ENCODE measurements at places on chromosomes 7 and 10.
A peak's percentile ranks its signal among the peaks of the same experiment; 100 is the strongest.

- DNase-seq, result no peak
Observed at GRCh38 chr7:47576031-47576865, 5.7 kb downstream of the TNS3 start.

- DNase-seq, result no peak
Observed at GRCh38 chr7:26543951-26544350, 252.3 kb downstream of the SNX10 start.

- no peak for DNase-seq
Observed at GRCh38 chr10:88830643-88831268, 20.9 kb downstream of the ANKRD22 start.

DNA sequence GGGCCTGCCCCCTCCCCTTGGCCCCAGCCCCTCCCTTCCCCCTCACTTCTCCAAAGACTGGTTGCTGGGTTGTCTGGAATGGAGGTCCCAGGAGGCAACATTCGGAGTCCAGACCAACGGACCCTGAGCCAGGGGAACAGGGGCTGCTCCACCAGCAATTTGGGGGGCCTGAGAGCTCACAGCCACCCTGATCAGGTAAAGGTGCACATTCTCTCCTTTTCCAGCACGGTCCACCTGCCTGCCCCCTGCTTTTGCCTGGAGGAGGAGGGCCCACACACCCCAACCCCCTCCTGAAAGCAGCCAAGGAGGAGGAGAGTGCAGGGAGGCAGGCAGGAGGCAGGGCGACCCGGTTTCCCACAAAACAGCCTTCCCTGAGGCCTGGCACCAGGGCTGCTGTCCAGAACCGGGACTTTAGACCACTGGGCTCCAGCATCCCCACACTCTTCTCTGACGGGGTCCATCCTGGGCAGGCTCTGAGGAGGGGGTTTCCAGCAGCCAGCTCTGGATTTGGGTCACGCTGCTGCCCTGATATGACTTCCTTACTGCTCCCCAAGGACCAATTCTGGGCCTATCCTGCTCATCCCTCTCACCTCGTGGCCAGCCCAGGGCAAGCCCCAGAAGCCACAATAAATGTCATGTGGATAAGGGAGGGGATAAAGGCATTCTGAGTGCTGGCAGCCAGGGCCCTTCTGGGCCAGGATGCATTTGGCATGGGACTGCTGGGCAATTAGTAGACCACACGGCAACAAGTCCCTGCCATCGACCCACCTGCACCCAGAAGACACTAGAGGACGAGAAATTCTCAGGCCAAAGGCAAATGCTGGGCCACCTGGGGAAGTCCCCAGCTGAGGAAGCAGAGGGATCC is 1.1 kb upstream of the CAMK2B start:
- DNase-seq, result no peak

- DNase-seq, result no peak
Observed at GRCh38 chr10:18202680-18203460, 62.6 kb downstream of the CACNB2 start.

DNA sequence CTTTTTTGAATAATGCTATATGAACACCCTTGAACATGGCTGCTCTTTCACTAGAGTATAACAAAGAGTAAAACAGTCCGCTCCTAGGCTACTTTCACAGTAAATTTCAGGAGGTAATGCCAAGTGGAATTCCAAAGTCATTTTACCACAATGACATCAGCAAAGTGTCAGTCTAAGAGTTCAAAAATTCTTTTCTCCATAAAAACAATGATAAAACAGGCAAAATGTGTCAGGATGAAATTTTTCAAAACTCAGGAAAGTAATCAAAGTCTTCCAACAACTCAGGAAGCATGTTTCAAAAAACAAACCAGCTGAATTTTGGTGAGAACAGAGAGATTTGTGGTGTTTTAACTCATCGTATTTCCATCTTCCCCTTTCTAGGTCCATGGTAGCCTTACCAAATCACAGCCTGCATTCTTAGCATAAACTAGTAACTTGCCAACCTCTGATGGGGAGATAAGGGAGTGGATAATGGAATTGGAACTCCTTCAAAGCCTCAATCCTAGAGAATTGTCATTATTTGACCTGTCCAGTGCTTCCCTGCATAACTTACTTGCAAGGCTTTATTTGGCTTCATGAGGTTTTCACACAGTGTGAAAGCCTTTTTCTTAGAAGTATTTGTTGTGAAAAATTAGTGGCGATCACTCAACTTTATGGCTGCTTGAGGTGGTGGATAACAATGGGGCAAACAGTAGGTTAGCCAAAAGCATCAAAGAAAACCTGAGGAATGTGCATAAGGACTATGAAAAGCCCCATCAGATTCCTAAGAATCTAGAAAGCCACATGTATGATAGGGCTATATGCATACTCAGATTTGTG is 302.7 kb downstream of the HDAC9 start:
- DNase-seq, result no peak

DNA sequence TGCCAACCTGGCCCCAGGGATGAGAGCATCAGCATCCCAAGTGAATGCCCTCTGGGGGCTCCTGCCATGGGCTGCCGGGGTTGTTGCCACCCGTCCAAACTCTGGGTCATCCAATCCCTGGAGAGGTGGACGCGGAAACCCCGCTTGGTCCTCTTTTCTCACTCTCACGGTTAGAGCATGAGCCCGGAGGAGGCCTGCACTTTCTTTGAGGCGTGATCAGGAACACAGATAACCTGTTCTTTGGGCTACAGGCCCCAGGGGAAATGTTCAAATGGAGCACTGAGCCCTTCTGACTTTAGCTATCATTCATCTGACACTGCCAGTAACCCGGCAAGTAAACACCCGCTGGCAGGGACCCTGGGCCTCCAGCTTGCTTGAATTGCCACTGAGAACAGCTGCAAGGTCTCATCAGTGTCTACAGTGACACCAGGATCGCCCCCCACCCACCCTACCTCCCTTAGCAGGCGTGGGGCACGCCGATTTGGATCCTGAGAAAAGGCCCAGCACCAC is 29.4 kb upstream of the SLF2 start:
- DNase-seq, result no peak

DNA sequence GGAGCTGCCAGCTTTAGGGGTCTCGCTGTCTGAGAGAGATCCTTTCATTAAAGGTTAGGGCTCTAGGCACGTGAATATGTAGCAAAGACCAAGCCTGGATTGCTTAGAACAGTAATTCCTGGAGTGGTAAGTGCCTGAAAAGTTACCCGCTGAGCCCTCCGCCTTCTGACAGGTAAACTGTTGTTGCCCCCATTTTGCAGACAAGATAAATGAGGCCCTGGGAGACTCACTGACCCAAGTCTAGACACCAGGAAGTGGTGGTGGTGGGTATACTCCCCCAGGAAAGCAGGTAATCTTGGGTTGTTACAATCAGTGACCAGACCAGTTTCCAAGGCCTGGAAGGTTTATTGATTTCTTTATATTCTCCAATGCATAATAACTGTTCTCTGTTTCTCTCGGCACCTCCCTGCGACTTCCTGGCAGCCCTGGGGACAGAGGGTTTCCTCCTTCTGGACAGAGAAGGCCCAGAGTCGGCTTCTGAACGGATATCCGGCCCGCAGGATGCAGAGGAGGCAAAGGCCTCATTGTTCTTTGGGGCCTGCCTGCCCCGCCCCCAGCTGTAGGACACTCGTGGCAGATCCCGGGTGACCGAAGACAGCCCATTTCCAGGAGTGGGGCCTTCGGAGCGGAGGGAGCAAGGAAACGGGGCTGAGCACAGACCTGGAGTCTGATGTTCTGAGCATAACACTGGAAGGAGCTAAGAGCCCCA is 1.3 kb upstream of the GRK5 start:
- DNase-seq, result no peak

DNA sequence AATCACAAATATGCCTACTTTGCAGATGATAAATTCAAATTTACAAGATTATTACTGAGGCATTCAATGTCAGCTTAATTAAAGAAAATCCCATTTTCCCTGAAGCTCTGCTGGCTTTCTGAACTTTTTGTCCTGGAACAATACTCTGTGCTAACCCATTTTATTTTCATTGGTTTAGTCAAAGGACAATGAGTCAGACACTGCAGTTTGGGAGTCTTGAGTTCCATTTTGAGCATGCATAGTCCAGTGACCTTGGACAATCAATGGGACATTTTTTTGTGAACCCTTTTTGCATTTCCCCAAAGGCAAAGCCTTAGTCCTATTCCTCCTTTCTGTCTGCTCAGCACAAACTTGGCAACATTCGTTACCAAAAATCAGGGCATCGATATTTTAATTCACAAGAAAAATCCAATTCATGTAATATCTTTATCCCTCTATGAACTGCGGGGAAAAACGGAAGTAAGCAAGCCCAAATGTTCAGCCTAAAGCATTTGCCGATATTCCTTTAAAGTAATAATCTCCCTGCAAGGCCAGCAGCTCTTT is 339.8 kb downstream of the RNLS start:
- DNase-seq, result no peak

DNA sequence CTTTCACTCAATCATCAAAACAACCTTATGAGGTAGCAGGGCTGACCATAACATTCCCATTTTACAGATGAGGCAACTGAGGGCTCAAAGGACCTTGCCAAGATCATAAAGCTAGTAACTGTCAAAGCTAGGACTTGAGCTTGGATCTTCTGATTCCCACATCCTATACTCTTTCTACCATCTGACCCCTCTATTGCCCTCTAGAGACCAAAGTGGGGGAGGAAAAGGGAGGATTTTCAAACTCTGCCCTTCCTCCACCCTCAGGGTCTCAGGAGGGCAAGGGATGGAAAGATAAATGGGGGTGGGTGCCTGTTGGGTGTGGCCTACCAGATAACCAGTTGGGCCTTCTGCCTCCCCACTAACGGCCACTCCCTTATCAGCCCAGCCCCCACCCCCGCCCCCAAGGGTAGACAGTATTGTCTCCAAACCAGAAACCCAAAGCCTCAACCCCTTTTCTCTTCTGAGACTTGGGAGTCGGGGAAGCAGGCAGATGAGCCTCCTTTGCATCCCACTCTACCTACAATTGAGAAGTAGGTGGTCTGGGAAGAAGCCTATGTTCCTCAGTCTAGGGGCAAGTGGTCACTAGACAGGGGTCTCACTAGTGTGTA is 7.9 kb downstream of the LDB1 start:
- DNase-seq, result no peak

DNA sequence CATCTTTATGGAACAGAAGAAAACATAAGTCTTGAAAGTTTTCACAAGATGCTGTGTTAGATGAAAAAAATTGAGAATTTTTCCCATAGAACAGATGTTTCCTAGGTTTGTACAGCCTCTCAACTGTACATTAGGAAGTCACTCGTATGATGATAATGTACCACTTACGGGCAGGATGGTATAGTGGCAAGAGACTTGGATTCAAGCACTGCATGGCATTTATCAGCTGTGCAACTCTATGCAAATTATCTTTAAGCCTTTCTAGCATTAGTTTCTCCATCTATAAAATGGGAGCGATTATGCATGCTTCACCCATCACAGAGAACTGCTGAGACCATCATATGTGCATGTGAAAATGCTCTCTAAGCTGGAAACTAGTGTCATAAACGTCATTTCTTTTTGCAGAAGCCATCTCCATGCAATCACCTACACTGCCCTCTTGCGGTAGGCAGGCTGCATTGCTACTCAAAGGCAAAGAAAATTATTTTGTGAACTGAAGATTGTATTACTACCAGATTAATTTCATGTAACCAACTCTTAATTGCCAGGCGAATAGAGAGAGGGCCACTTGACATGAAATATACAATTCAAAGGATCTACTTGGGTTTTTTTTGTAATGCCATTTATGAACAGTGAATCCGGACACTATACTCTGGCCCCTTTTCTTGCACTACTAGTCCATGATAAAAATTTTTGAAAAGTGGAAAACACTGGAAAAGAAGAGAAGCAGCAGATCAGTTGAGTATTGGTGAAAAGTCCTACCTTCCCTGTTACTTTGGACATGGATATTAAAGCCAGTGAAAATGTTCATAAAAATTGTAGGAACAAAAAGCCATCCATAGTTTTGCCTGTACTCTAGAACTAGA is 102.3 kb downstream of the JAZF1 start:
- DNase-seq, result peak; percentile 35

DNA sequence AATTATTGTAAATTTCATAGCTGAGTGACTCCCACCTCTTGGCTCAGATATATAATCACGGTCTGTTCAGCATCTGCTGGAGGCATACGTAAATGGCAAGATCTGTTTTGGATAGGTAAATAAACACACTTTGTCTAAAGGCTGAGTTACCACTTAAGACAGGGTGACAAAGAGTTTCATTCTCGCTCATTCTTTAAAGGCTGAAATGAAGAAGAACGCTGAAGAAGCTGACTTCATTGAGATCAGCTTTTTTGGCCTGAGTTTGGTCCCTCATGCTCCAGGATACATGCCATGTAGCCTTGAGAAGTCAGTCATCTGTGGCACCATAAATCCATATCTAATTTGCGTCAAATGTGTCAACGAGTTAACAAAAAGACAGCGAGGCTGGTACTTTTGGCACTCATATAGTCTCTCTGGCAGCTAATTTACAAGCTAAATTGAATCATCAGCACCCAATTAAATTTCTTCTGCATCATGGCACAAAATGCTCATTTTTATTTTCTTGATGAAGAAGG is 309.9 kb downstream of the GPAM start:
- DNase-seq, result no peak

DNA sequence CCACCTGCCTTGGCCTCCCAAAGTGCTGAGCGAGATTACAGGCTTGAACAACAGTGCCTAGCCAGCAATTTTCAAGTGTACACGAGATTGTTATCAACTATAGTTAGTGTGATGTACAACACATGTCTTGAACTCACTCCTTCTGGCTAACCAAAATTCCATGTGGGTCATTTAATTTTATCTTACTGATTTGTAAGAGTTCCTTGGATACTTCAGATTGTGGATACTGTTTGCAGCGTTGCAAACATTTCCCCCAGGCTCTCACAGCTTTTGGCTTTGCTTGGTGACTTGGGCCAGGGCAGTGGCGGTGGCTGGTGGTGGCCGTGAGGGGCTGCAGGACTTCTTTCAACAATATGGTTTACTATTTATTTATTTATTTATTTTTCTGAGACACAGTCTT is 8.5 kb upstream of the TMEM270 start:
- no peak for DNase-seq

GRCh38 chr7:36390199-36391090 is 783 bp downstream of the ANLN start:
- peak; percentile 85 for DNase-seq
